ENCODE measurements at places on chromosomes 7 and 10.

- DNase-seq, result peak; percentile 71
Measured at GRCh38 chr10:129853562-129853903, 110.5 kb downstream of the EBF3 start.

GRCh38 chr10:3749011-3749410 lies 36.0 kb downstream of the KLF6 start:
- no peak for DNase-seq

GRCh38 chr10:31413325-31413724 lies 94.3 kb downstream of the ZEB1 start:
- DNase-seq, result no peak

DNA sequence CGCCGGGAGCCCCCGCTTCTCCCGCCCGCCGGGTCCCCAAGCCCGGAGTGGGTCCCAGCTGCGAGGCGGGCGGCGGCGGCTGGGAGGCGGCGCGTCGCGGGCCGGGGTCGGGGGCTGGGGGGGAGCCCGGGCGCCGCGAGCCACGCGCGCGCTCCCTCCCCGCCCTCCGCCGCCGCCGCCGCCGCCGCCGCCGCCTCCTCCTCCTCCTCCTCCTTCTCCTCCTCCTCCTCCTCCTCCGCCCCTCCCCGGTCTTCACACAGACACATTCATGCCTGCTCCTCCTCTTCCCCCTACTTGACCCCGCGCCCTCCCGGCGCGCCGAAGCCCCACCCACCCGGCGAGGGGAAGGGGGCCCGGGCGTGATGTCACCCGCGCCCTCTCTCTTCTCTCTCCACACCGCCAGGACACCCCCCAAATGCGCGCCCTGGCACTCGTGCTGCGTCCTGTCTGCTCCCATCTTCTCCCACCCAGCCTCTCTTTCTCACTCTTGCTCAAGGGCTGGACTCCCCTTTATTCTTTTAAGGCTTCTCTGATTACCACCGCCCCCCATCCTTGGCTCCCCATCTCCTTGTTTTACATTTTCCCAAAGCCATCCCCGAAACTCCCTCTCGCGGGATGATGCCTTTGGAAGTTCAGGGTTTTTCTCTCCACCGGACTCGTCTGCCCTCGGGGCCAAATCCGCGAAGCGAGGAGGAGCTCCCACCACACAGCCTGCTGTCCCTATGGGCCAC lies 967 bp upstream of the GLI3 start:
- peak; percentile 81 for DNase-seq

Measured in GM03348 (cell line).